ENCODE measurements at places on chromosomes 2 and 18.

DNA sequence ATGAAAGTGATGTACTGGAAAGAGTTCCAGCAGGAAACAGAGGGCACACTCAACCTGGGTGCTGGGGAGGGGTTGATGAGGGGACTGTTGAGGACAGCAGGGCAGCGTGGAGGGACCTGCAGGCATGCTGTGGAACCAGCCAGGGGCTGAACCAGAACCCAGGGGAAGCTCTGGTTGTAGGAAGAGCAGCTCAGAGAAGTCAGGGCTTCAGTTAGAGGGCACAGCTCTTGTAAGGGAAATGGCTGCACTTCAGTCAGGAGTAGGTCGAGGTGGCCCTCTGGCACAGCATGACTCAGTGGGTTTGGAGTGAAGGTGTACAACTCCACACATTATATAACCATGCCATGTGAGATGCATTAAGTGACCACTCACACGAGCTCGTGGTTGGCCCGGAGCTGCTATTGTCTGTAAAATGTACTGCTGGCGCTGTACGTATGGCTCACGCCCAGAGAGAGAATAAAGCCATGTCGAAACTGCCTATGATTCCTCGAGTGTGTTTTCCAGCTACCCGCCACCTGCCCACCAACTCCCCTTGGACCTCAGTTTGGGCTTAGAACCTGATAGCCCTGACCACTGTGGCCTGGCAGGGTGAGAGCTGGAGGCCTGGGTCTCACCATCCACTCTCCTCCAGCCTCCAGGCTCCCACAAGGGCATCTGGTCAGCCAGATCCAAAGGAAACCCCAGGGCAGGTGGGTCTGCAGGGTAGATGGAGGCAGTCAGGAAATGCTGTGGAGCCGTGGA lies 136.5 kb upstream of the HS6ST1 start:
- DNase-seq = no peak

- DNase-seq = no peak
Measured at GRCh38 chr18:5787936-5788335, 107.4 kb downstream of the TMEM200C start.

GRCh38 chr2:136664713-136665405 lies 100.5 kb upstream of the THSD7B start:
- DNase-seq = no peak

DNA sequence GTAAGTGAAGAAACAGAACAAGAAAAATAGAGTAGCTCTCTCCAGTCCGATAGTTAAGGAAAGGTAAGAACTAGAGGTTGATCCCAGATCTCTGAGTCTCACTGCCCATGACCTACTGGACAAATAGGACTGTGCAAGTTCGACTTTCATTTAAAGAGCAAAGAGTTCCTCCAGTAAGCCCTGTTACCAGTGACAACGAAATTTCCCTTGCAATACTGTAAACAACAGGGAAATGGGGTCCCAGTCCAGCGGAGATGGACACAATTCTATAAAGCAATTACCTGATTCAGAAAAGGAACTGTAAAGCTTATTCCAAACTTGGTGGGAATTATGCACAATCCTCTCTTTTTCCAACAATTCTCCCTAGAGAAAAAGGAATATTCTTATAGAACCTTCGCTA lies 65.9 kb downstream of the XDH start:
- DNase-seq = no peak

GRCh38 chr2:156242874-156243273 lies 89.6 kb downstream of the NR4A2 start:
- DNase-seq = no peak

DNA sequence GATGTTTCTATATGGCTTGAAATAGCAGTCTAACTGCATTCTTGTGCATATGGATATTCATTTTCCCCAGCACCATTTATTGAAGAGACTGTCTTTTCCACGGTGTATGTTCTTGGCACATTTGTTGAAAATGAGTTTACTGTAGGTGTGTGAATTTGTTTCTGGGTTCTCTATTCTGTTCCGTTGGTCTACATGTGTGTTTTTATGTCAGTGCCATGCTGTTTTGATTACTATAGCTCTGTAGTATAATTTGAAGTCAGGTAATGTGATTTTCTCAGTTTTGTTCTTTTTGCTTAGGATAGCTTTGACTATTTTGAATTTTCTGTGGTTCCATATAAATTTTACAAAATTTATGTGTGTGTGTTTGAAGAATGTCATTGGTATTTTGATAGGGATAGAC lies 201.0 kb downstream of the MBD5 start:
- no peak for DNase-seq

DNA sequence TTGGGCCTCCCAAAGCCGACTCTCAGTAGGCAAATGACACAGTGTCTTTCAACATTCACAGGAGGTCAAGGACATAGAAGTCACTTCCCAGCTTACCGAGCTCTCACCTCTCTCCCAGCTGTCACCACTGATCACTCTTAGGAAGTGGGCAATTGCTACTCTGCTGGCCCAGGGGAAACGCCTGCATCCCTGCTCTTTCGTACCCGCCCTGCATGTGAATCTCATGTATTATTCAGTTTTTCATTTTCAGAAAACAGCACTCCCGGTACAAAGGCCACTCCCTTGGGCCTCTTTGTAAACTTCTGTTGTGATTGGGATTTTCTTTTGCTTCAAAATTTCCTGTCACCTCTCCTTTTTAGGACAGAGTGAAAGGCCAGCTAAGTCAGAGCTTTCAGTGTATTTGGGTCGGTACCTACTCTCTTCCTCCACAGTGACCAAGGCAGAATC lies 15.4 kb downstream of the MRPL44 start:
- DNase-seq = no peak

DNA sequence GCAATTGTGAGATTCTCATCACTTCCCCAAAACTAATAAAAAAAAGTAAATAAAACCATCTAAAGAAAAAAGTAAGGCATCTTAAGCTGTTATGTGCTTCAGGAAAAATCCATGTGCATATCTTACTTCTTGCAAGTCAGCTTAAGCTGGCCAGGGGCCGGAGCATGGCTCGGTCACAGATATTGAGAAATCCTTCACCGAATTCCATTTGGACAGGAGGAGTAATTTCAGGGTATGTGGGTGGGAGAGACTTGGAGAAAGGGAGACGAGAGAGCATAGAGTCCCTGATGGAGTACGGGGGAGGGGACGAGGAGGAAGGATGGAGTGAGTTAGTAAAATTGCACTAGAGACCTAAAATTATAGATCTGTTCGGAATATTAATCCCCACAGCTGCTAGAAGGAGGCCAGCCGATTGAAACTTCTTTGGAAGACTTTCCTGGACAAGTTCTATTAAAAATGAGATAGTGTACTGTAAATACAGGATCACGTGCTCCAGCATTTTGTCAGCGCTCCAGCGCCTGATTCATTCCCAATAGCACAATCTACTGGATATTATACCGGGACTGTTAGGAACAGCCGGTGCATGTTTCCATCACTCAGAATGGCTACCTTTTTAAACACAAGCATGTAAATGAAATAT lies 438.5 kb downstream of the ZNF516 start:
- no peak for DNase-seq

- no peak for DNase-seq
Measured at GRCh38 chr2:237563816-237564215, 2.6 kb upstream of the PRLH start.

DNA sequence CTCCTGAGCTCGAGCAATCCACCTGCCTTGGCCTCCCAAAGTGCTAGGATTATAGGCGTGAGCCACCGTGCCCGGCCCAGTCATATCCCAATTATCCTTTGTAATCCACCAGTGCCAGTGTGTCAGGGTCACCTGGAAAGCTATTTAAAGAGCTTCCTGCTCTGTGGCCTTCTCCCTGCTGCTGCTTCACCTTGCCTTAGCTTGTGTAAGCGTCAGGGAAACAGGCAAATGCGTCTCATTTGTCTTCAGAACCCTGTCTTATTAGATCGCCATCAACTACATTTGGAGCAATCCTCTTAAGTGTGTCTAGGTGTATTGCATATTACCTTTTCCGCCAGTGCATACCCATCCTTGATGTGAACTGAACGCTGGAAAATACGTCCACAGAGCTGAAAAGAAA lies 10.2 kb downstream of the KIF5C start:
- DNase-seq = no peak

DNA sequence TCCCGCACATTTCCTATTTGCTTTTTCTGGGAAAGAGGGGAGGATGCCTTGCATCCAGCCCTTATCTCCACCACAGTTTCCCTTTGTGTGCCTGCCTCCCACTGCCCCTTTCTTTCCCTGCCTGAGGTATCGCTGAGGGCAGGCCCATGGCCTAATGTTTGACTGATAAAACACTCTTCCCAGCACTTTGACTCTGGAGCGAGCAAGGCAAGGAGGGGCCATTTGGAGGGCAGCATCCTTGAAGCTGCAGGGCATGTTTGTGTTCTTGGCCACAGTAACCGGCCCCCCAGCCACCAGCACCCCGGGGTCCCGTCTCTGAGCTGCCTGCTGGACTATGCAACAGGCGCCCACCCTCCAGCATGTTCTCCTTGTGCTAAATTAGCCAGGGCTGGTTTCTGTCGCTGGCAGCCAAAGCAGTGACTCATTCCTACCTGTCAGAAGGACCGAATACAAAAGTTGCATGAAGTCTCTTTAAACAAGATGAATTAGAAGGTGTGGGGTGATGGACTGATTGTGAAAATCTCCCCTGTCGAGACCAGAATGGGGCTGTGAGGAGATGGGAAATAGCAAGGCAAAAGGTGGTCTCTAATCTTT lies 50.7 kb downstream of the BCL2L11 start:
- DNase-seq = no peak

DNA sequence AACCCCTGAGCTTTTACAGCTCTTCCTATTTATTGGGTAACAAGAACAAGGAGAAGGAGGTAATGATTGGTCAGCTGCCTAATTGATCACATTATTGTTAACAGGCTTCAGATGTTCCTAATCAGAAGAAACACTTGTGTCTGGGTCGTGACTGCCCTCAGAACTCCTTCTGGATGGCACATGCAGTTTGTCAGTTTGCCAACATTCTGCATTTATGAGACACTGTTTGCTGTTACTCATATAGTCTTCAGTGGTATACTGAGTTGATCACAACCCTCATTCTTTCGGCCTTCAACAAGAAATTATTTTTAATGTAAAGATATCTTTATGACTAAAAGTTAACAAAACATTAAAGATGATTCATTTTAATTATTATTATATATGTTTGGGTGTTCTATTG lies 95.7 kb upstream of the DOCK10 start:
- DNase-seq = no peak

- no peak for DNase-seq
Measured at GRCh38 chr2:142965443-142965842, 88.0 kb downstream of the KYNU start.

- DNase-seq = no peak
Measured at GRCh38 chr2:225893151-225893550, 493.6 kb downstream of the NYAP2 start.

DNA sequence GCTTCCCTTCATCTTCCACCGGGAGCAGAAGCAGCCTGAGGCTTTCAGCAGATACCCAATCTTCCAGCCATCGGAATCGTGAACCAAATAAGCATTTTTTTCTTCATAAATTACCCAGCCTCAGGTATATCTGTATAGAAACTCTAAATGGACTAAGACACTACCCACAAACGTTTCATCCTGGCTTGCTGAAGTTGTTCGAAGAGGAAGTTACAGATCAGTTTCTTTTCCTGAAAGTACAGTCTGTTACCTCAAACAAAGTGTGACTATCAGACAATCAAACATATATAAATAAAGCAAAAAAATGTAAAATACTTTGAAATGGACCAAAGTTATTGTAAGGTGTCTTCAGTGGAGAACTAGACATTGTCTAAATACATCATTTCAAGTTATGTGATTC lies 97.9 kb downstream of the MREG start:
- DNase-seq = no peak

DNA sequence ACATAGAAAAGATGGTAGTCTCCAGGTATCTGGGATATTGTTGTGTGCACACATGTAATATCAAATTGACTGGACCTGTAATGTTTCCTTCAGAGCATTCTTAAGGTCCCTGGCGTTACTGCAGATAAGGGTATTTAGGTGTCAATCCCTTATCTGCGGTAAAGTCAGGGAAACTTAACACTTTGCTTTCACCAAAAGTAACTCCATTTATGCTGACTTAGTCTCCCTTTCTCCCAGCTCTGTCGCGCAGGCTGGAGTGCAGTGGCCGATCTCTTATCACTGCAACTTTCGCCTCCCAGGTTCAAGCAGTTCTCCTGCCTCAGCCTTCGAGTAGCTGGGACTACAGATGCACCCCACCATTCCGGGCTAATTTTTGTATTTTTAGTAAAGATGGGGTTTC lies 1.8 kb downstream of the CNNM3 start:
- no peak for DNase-seq

DNA sequence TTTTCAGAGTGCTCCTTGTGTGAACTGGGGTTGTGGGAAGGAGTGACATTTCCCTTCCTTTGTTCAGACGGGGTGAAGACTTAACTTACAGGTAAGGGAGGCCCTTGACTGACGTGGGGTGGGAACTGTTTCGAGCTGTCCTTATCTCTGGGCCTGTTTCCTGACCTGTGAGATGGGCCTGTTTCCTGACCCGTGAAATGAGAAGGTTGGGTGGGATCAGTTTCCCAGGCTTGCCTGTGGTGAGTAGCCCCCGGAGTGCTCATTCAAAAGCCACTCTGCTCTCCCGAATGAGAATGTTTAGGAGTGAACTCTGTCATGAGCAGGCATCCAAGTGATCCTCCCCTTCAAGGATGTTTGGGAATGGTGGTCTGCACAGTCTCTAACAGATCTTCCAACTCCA lies 4.1 kb upstream of the LYPD6B start:
- no peak for DNase-seq

GRCh38 chr2:62467475-62468321 lies 38.3 kb downstream of the TMEM17 start:
- no peak for DNase-seq

GRCh38 chr2:203682688-203683130 lies 23.7 kb upstream of the CD28 start:
- no peak for DNase-seq

DNA sequence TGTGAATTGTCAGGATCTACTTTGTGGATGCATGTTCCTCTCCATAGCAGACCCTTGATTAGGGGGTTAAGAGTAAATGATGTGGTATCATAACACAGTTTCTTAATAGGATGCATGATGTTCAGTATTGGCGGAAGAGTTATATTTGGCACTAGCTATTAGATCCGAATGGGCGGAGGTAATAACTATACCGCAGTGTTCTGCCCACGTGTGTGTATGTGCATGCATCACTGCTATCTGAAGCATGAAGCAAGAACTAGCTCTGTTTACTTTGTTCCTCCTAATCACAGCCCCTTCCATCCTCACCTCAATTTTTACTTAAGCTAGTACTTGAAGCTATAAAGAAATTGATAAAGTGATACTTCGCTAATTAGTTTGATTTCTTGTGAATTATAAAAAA lies 159.6 kb upstream of the NOSTRIN start:
- DNase-seq = no peak

Data from H54 (cell line).